ENCODE measurements at places on chromosomes 1 and 21.

DNA sequence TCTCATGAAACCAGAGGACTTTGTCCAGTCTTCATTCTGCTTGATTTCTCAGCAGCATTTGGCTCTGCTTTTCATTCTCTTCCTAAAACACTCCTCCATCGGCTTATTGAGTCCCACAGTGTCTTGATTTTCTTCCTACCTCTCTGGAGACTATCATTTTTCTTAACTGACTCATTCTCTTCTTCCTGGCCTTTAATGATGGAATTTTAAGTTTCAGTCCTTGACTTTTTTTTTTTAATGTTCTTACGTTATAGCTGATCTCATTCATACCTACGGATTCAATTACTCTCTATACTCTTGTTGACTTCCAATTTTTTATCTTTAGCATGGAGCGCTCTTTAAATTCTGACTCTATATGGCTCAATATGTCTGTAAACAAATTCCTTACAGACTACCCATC, 111.1 kb downstream of the NEK7 start:
- DNase-seq = no peak

DNA sequence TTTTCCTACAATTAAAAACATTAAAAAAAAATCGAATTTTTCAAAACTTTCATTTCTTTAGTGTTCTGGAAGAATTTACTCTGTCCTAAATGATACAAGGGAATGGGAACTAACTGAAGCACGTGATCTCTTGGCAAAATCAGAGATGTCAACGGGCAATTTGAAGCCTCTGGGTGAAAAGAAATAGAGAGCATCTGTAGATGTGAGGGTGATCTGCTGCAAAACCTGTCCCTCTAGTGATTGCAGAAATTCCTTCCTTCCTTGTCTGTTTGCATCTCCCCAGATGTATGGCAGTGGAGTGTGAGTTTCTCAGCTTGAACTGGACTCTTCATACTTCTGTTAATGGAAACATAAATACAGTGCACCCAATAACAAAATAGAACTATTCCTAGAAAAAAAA, 100.5 kb upstream of the S1PR1 start:
- no peak for DNase-seq

DNA sequence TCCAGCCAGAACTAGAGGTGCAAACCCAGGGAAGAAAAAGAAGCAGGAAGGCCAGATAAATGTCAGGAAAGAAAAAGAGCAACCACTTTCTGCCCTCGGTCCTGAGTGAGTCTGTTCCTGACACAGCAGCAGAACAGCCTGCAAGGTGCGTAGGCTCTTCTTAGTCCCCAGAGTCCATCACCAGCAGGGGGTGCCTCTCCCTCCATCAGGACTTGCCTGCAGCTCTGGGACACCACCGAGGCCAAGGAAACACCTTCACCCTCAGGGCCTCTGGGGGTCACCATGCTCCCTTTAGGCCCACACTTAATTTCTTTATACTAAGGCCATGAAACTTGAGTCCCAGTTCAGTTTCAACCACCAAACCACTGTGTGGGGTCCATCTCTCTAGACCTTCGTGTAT, 43.7 kb upstream of the NFASC start:
- DNase-seq = no peak

DNA sequence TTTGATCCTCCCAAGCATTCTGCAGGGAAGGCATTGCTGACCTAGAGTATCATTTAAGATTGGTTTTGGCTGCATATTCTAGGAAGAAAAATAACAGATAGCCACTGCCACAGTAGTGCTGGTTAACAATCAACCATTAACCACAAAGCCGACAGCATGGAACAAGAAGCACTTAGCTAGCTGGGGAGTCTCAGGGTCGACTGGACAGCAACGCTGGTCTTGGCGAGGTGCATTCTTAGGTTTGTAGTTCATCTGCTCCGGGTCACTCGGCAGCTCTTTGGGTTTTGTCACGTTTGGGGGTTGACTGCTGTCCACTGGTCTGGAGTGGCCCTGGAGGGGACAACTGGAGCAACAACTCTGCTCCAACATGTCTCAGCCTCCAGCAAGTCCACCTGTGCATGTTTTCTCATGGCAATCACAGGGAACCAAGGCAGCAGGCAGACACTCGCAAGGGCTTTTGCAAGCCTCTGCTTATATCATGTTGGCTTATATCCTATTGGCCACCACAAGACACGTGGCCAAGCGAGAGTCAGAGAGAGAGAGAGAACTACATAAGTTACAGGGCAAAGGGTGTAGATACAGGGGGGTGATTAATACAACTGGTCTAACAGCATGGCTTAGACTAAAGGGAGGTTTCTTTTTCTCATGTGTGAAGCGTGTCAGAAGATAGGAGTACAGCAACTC, 99.5 kb downstream of the LACTBL1 start:
- no peak for DNase-seq

DNA sequence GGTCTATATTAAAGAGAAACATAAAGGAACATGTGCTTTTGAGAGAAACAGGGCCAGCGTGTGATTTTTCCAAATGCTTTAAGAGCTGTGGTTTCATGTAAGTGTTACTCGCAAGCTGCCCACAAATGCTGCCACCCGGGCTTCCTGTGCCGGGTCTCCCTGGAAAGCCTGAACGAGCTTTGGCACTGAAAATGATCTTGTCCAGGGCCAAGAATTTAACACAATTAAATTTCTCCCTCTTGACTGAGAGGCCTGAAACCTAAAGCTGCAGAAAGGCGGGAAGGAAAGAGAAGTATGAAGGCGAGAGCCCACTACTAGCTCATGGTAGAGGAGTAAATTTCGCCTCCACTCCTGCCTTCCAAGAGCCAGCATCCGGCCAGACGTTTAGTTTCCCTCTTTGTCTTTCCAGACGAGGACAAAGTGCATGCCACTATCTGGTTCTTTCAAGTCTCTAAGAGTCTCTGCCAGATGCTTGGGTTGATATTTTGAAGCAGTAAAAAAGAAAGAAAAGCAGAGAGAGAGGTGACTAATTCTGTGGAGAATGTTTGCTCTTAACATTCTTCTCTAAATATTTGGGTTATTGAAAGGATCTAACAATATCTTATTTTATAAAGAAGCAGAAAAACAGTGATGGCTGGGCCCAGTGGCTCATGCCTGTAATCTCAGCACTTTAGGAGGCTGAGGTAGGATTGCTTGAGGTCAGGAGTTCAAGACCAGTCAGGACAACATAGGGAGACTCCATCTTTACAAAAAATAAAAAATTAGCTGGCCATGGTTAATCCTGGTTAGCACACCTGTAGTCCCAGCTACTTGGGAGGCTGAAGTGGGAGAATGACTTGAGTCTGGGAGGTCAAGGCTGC, 100.0 kb upstream of the HNRNPU start:
- peak; percentile 16 for DNase-seq

DNA sequence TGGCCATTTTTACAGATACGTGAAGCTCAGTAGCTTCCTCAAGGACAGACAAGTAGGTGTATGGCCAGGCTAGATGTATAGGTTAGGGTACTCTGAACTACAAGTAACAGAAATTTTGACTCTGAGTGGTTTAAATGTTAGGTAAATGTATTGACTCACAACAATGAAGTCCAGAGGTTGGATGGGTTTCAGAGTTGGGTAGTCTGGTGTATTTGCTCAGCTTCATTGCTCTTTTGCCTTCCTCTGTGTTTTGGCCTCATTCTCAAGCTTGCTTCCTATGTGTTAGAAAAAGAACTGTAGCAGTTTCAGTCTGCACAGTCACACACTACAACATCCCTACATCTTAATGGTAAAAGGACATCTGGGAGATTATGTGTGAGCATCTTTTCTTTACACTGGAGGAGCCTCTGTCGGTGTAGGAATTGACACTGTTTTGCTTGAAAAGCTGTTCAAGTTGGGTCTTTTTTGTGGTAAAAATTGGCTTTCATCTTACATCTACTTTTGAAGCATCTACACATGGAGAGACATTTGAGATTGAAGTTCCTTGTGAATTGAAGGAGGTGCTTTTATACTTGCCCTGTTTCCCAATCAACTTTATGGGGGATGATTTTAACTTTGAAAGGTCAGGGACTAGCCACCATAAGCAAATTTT, 64.4 kb downstream of the MAST2 start:
- no peak for DNase-seq

DNA sequence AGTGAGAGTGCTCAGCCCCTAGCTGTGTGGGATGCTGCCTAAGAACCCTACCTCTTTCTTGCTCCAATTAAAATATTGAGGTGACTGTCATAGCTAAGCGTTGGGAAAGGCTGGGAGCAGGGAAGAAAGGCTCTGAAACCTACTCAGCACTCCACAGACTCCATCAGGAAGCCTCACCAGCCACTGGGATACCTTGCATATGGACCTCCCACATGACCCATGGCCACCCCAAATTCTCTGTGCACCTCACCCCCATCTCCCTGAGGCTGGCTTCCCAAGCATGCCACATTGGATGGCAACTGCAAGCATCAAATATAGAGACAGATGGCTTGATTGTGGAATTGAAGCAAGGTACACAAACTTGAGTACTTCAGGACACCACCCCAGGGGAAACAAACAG, 41.8 kb downstream of the FLVCR1 start:
- no peak for DNase-seq

- DNase-seq = no peak
These were observed 413 bp downstream of the EFCAB7 start for GRCh38 chr1:63523738-63524137.

DNA sequence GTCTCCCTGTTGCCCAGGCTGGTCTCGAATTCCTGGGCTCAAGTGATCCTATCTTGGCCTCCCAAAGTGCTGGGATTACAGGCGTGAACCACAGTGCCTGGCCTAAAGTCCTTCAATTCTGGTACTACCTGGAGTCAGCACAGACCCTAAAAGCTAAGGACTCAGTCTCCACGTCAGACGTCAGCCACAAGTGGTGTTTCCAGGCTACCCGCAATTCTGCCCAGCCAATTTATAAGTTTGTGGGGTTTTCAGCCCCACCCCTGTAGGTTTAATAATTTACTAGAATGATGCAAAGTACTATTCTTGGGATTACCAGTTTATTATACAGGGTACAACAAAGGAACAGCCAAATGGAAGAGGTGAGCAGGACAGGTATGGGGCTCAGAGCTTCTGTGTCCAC, 10.6 kb upstream of the DIP2A start:
- no peak for DNase-seq

GRCh38 chr1:151756291-151756690, 7.0 kb downstream of the MRPL9 start:
- no peak for DNase-seq
